ENCODE measurements at places on chromosomes 2 and 18.
A peak's percentile ranks its signal among the peaks of the same experiment; 100 is the strongest.

- DNase-seq: no peak
Observed at GRCh38 chr2:20538308-20539132, 91.6 kb downstream of the RHOB start.

DNA sequence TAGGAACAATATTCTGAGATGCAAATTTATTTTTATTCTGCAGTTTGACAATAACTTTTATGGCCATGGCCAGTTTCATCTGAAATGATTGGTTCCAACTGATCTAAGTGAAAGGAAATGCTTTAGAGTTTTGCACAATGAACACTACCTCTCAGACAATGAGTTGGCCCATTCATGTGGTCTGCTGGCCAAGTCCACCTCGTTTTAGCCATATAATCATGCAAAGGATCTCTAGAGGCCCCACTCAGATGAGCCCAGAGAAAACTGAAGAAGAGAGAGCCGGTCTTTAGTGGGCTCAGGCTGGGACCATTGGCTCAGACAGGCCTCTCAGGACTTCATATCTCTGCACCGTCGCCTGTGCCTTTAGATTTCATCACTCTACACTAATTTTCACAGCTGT is 254.7 kb downstream of the MREG start:
- DNase-seq: no peak

DNA sequence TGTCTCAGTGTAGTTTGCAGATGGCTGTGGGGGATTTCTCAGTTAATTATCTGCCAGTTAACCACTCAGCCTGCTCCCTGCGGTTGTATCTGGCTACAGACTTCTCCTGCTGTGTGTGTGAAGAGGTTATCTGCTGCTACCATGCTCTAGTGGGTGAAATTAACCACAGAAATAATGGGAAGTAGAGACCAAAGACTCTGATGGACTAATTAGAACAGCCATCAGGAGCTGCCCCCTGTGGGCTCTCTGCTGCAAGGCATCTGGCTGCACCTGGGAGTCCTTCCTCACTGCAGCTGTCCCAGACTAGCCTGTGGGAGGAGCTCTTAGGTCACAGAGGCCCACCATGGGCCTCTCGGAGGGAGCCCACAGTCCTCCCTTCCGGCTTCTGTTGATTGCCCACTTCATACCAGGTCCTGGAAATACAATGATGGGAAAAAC is 66.6 kb downstream of the CTIF start:
- DNase-seq: no peak

GRCh38 chr18:57898506-57899124 is 95.5 kb upstream of the ATP8B1 start:
- DNase-seq: no peak

- DNase-seq: no peak
Observed at GRCh38 chr2:134739879-134740301, 21.1 kb upstream of the TMEM163 start.

GRCh38 chr2:238895891-238896600 is 48.2 kb downstream of the TWIST2 start:
- DNase-seq: no peak

DNA sequence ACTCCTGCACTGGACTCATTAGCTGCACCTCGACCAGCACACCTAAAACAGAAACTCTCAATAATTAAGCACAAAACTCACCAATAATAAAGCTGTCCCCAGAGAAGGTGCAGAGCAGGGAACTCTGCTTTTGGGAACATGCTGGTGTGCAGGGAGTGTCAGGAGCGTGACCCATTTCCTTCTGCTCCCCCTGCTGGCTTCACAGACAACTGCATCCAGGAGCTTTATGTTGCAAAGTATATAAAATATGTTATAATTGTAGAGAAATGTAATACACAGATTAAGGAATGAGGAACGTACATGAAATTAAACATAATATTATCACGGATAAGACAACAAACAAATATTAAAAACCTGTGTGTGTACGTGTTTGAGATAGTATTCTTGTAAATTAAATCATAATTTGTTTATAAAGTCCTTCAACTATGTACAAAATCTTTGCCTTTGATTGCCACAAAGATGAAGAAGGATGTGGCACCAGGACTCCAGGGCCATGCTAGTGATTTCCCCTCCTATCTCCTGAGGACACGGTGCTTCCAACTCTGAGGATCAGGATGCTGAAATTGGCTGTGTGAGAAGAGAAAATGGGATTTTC is 68.6 kb upstream of the MAL start:
- peak; percentile 43 for DNase-seq

GRCh38 chr18:31977270-31977872 is 34.4 kb upstream of the TRAPPC8 start:
- peak; percentile 54 for DNase-seq

DNA sequence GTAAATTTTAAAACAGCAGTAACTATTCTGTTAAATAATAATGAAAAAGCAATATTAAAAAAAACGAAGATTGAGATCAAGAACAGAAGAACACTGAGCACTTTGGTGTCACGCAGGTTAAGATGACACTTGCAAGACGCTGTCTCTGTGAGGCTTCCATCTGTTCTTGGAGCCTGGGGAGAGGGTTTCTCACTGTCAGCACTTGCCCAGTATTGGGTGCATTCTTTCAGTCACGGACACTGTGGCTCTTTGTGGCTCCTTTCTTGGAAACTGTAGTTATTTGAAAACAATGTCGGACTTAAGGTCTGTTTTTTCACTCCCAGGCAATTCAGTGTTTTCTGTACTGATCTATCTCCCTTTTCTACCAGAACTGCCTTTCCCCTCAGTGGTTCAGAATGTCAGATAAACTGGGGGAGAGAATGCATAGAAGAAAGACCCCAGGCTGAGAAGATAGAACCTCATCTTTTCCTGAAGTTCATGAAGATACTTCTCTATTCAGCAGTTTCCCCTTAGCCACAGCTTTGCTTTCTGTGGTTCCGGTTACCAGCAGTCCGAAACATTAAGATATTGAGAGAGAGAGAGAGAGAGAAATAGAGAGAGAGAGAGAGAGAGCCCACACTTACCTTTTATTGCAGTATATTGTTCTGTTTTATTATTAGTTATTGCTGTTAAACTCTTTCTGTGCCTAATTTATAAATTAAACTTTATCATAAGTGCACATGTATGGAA is 283.3 kb downstream of the DCDC2C start:
- no peak for DNase-seq

- no peak for DNase-seq
Observed at GRCh38 chr18:56139792-56140254, 498.6 kb downstream of the TXNL1 start.

GRCh38 chr2:8551622-8552074 is 130.2 kb upstream of the ID2 start:
- DNase-seq: no peak

- no peak for DNase-seq
Observed at GRCh38 chr18:62745089-62745751, 29.9 kb downstream of the PHLPP1 start.
